ENCODE measurements at places on chromosomes 6 and 20.

- DNase-seq = peak; percentile 77
These were observed 73.9 kb downstream of the OR2B2 start for GRCh38 chr6:27838058-27838944.

GRCh38 chr6:33211136-33211535 is 2.8 kb downstream of the RING1 start:
- DNase-seq = no peak

DNA sequence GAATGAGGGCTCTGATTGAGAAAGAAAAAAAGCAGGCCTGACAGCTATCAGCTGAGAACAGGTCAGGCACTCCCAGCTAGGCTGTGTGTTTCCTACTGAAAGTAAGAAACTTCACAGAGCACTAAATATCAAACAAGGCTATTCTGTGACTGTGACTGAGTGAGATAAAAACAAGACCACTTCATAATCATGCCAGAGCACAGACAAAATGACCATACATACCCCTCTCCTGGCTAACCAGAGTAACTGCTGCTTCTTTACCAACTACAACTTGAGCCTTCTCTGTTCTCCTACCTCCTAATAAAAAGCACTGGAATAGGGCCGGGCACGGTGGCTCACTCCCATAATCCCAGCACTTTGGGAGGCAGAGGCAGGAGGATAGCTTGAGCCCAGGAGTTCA is 6.8 kb upstream of the BTN1A1 start:
- no peak for DNase-seq

- DNase-seq = no peak
These were observed 66.4 kb downstream of the ANKS1A start for GRCh38 chr6:34955442-34955841.

- no peak for DNase-seq
These were observed 21.2 kb downstream of the SERPINB1 start for GRCh38 chr6:2820415-2820814.

GRCh38 chr20:31693987-31694661 is 28.5 kb downstream of the BCL2L1 start:
- DNase-seq = no peak

DNA sequence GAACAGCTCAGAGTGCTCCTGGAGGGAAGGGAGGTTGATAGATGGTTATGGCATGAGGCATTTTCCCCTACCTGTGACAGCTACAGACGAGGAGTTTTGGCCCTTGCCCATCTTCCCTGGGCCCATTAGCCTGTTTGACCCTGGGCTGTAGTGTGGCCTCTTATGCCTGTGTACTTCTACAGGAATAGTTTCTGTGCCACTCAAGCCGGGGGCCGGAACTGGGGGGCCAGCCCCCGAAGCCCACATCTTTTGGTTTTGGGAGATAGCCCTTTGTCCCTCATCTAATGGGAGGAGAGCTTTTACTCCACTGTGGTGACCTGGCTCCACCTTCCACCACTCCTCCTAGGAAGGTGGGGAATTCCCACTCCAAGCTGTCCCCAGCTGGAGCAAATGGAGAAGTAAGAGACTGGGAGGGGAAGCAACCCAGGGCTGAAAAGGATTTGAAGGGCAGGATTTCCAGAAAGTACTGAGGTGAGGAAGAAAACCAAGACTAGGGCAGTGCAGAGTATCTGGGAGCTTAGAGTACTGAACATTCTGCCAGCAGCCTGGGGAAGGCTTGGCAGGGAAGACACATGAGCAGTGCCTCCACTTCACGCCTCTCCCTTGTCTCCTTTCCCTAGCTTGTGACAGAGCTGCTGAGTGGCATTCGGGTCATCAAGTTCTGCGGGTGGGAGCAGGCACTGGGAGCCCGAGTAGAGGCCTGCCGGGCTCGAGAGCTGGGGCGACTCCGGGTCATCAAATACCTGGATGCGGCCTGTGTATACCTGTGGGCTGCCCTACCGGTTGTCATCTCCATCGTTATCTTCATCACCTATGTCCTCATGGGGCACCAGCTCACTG is 6.9 kb downstream of the ABCC10 start:
- DNase-seq = no peak

Measured in stimulated activated CD4-positive, alpha-beta T cell treated with anti-CD3 and anti-CD28 coated beads, Interleukin-15, amount 100 ng/mL, for 48 hours (primary cell).